ENCODE measurements at places on chromosomes 2 and 18.

- DNase-seq = no peak
Observed at GRCh38 chr2:100188326-100188725, 45.9 kb upstream of the AFF3 start.

DNA sequence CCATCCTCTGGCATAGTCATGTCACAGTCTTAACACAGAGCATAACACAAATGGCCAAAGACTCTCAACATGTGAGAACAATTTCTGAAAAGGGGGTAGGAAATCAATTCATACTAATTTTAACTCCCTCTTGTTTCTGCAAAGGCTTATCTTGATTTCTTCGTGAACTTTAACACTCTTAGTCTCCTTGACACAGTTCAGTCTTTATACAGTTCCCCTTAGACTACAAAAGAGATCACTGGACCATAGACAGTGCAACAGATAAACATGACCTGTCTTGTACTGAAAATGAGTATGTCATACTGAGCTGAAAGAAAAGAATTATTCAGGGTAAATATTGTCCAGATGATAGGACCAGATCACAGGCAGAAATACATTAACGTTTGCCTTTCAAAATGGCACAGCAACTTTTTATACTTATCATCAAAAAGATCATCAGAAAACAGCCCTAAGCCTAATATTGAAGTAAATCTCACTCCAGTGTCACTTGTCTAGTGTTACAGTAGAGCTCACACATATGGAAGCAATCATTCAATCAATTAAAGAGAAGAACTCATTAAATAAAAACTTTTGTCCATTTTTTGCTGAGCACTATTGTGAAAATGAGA is 56.4 kb upstream of the VRK2 start:
- no peak for DNase-seq

- DNase-seq = peak; percentile 32
Observed at GRCh38 chr2:98134172-98135005, 47.4 kb downstream of the VWA3B start.

GRCh38 chr2:128332091-128332634 is 13.5 kb upstream of the HS6ST1 start:
- no peak for DNase-seq

DNA sequence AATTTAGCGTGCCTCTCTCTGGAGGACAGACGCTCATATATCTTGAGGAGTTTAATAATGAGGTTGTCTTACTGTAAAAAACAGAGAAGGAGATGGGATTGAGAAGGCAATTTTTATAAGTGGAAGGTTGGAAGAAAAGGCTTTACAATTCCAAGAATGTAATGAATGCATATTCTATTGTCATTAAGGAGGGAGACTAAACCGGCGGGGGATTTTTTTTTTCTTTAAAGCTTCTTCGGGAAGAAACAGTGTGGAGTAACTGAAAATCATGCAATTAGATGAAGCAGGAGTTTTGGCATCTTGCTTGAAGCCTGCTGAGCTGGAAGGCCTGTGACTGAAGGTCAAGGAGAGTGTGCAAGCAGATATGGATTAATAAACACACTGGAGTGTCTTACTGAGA is 124.4 kb downstream of the HRH4 start:
- DNase-seq = no peak

GRCh38 chr18:48955830-48956261 is 5.1 kb upstream of the SMAD7 start:
- DNase-seq = peak; percentile 93

DNA sequence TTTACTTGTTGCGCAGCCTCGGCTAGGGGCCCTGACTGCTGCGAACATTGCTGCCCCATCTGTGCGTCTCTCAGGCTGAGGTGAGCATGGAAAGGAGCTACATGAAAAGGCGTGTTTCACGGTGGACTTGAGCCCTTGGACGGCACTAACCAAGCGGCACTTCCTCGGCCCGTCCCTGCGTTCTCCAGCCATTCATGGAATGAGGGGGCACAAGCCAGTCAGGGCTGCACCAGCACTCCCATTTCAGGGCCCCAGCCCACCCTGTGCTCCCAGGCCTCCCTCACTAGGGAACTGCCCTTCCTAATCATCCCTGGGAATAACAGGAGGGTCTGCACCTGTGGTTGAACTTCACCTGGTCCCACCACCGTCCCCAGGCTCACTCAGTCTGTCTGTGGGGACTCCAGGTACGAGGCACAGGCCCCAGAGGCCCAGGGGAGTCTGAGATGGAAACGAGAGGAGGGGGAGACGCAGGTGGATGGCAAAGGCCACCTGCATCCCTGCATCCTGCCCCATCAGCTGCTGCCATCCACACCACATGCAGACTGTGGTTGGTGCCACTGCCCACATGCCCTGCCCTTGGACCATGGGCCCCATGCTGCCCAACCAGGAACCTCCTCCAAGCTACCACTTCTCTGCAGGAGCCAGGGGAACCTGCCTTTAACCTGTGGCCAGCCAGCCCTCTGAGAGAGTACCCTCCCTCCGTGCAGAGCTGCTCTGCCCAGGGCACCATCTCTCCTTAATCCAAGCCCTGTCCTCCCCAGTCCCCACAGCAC is 99.7 kb downstream of the EIPR1 start:
- DNase-seq = no peak

DNA sequence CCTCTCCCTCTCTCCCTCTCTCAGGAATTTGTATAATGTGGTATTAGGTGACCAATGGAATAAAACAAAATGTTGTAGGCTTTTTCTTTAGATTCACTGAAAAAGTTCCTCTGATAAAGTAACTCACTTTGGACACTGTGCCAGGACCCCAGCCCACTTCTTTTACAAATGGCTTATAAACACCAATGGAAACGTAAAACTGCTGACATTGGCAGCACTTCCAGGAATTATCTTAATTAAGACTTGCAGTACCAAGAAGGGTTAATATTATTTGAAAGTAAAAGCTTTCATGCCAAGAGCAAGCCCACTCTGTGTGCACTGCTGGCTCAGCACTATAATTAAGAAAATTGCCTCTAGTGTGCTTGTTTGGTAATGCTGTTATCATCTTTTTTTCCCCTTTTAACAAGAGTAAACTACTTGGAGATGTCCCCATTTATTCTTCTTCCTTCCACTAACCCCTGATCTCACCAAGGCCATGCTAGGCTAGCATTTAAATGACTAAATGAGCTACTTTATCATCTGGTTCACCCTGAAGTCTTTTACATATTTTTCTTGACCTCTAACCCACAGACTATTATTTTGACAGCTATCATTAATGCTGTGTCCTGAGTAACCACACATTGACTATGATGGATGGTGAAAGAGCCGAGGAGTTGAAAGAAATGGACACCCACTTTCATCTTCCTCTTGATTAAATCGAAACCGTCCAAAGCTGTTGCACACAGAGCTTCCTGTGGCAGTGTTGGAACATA is 232.2 kb upstream of the ETAA1 start:
- DNase-seq = no peak

GRCh38 chr2:202042444-202042843 is 8.8 kb downstream of the FZD7 start:
- DNase-seq = peak; percentile 45

- DNase-seq = no peak
Observed at GRCh38 chr18:37661478-37661877, 95.9 kb upstream of the CELF4 start.

- no peak for DNase-seq
Observed at GRCh38 chr2:69382547-69382946, 4.5 kb downstream of the GFPT1 start.

- no peak for DNase-seq
Observed at GRCh38 chr18:56517196-56517595, 121.2 kb downstream of the TXNL1 start.
